ENCODE measurements at places on chromosomes 5 and 9.

GRCh38 chr9:6543204-6543603 is 102.3 kb downstream of the GLDC start:
- peak; percentile 3 for DNase-seq

GRCh38 chr5:37836592-37837413 is 3.0 kb downstream of the GDNF start:
- peak; percentile 80 for DNase-seq

- DNase-seq, result no peak
These were observed 6.3 kb downstream of the MEF2C start for GRCh38 chr5:88876714-88877113.

DNA sequence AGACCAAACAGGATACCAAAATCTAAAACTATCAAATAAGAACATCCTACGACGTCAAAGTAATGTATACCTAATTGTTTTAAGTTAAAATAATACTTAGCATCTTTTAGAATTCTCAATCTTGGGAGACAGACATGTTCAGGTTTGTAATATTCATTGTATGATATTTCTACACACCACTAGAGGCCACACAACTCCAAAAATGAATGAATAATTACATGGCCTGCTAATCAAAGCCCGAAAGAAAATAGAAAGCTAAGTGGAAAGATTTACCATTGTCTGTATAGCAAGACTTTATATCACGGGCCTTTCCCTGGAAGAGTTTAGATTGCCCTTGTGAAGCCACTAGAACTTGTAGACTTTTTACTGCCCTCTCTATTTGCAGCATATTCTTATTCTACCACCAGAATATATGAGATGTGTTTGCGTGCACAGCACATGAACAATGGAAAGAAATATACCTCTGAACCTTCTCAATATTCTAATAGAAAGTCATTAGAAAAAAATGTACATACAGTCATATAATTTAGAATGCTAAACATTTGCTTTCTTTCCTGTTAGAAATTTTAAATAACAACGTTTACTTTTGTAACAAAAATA is 380.1 kb upstream of the NUDT12 start:
- DNase-seq, result no peak

DNA sequence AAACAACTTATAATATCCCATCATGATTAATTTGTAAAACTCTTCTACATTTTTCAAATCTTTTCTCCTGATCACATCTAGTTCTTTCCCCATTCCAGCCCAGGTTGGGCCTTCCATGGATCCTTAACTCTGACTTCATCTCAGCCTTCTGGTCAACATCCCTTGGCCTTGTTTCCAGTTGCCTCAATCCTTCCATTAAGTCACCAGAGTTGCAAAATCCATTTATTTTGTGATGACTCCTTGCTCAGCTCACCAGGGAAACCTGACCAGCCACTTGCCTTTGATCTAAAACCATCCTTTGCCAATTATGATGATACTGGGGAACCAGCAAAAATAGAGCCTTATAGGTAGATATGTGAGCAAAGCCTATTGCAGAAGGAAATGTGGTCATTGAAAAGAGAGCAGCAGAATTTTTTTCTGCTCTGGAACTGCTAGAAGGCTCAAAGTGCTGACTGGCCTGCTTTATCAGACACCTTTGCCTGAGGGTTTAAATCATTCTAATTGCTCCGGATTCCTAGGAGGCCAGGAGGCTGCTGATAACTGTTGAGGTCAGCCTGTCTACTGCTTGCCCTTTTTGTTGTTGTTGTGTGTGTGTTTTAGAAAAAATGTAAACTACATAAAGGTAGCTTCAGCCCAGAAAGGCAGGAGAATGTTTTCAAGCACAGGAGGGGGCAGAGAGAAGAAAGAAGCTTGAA is 512.2 kb upstream of the GRIA1 start:
- DNase-seq, result no peak

Data from GM23248 (cell line).